ENCODE measurements at places on chromosomes 16 and 17. TPM values are rescaled to one million over a fixed set of nuclear protein-coding genes. Genes with fewer than 3 reads are reported as not detected.

DNA sequence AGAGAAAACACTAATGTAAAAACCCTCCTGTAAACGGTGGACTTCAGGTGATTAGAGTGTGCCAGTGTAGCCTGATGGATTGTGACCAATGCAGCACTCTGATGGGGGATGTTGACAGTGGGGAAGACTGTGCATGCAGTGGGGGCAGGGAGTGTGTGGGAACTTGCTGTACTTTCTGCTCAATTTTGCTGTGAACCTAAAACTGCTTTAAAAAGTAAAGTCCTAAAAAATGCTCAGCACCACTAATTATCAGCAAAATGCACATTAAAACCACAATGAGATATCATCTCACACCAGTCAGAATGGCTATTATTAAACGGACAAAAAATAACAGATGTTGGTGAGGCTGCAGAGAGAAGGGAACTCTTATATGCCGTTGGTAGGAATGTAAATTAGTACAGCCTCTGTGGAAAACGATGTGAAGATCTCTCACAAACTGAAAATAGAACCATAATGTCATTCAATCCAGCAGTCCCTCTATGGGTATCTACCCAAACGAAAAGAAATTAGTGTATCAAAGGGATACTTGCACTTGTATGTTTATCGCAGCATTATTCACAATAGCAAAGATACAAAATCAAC, 9.7 kb upstream of the ULK2 start:
- no peak for DNase-seq

- no peak for DNase-seq
These were observed 23.6 kb upstream of the NLRP1 start for GRCh38 chr17:5607946-5608345.

GRCh38 chr17:2796164-2797125, at the start of gene RAP1GAP2:
Gene RAP1GAP2 (plus strand): TSS chr17:2796438. CDS start chr17:2796528, 90 bp downstream.
- DNase-seq: no peak

DNA sequence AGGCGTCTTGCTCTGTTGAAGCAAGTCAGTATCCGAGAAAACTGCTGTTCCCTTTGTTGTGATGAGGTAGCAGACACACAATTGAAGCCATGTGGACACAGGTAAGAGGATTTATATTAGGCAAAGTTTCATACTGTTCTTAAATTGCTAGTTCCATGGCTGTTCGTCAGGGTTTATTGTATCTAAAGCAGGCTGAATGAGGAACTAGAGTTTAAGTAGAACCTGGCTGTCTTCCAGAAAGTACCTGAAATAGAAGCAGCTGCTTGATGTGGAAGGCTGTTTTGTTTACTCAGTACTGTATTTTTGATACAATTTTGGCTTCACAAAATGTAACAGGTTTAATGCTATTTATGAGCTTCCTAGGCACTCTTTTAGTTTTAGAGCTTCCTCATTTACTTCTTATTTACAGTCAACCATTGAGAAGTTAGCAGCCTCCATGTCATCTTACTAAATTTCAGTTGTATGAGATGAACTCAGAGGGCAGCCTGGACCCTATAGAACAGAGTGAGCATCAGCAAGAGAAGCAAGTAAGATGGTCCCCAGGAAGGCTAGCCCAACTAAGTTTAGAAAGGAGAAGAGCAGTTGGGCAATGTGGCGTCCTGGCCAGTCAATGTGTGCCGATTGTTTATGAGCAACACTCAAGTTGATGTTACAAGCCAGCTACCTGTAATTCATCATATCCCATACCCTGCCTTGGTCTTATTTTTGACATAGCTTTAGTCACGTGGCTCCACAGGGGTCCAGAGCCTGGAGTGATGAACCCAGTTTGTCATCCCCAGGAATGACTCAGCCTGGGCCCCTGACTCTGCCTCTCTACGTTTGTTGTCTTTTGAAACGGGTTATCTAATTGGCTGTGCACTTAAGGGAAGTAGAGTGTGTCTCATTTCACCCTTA, 9.7 kb upstream of the ARL2BP start:
- peak; percentile 74 for DNase-seq

DNA sequence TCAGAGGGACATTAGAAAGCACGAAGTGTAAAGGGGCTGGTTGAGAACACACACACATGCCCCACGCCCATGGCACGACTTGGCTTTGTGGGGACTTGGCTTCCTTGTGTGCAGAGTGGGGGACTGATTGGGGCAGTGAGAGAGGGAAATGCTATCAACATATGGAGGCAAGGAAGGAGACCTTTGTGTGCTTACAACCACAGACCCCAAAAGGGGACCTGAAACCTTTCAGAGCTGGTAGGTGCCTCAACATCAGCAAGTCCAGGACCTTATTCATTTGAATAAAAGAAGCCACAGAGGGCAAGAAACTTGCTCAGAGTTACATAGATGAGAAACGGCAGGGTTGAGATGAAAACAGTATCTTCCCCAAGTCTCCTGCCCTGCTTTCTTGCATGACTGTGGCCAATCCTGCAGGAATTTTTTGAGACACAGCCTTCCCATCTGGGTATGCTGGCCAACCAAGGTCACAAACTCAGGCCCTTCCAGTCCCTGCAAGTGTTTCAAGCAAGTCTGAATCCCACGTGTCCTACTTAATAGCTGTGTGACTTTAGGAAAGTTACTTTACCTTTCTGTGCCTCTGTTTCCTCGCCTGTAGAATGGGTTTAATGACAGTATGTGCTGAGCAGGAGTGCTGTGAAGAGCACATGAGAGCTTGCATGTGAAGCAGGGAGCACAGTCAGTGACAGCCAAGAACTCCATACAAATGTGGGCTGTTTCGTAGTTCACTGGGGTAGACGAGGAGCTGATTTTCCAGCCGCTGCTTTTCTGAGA, 26.2 kb downstream of the C16orf78 start:
- no peak for DNase-seq

GRCh38 chr16:1678500-1679098, 520 bp downstream of the JPT2 start:
- DNase-seq: peak; percentile 31

DNA sequence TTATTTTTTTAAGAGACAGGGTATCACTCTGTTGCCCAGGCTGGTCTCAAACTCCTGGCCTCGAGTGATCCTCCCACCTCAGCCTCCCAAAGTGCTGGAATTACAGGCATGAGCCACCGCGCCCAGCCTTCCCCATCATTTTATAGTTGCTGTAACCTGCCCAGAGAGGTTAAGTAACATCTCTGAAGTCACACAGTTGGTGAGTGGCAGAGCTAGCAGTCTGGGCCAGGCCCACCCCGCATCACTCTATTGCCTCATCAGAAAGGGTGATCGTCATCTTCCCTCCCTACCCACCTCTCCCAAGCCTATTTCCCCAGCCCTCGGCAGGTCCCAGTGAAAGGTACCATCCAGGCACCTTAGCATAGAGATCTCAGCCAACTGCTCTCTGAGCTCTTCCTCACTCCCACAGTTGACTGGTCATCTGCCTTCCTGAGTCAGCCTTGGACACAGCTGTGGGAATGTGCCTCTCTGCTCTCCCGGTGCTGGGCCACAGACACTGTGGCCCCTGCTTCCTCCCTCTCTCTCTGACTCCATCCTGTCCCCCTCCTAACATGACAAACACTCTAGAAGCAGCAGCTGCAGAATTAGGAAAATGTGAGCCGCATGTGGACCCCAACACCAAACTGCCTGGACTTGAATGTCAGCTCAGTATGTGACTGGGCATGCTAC, 57.1 kb downstream of the SCNN1B start:
- DNase-seq: no peak

- no peak for DNase-seq
These were observed 21.5 kb downstream of the MBTD1 start for GRCh38 chr17:51238255-51238887.

DNA sequence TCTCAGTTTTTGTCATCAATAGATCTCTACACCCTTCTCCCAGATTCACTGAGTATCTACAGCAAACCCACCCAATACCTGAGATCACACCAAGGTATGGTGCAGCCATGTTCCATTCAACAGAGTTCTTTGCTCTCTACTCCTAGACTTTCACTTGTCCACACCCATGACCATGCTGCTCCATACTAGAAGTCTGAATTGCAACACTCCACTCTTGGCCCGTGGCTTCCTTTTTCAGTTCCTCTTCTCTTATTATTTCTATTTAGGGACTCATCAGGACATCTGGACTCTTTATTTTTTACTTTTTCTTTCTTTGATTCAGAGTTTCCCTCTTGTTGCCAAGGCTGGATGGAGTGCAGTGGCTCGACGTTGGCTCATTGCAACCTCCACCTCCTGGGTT, 37.1 kb downstream of the YWHAE start:
- peak; percentile 53 for DNase-seq

GRCh38 chr16:27084307-27085028, 17.7 kb downstream of the C16orf82 start:
- DNase-seq: no peak

Gene KLHL10
- 0.33 TPM for polyA plus RNA-seq

Gene CD300E
- polyA plus RNA-seq: not detected

Gene GCGR
- not detected for polyA plus RNA-seq

Gene CDRT15
- not detected for polyA plus RNA-seq

Gene CDT1
- 1.3 TPM for polyA plus RNA-seq

Gene TAT
- not detected for polyA plus RNA-seq

Gene SLC6A2
- polyA plus RNA-seq: not detected

Gene MKS1
- 8.7 TPM for polyA plus RNA-seq

All from fibroblast of lung (primary cell).